ENCODE measurements at places on chromosomes 6 and 20. TPM values are rescaled to one million over a fixed set of nuclear protein-coding genes. Genes with fewer than 3 reads are reported as not detected.

DNA sequence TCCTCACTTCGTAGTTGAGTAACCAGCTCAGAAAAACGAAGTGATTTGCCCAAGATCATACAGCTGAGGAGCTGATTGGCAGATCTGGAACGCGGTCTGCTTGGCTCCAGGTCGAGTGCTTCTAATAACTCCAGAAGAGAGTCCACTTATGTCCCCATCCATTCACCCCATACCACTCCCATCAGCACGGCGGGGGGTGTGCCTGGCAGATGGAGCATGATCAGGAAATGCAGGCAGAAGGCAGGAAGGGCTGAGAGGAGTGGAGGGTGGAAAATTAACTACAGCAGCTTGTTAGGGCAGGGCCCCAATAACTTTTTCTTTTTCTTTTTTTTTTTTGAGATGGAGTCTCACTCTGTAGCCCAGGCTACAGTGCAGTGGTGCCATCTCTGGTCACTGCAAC, 15.0 kb downstream of the FITM2 start:
- no peak for DNase-seq

DNA sequence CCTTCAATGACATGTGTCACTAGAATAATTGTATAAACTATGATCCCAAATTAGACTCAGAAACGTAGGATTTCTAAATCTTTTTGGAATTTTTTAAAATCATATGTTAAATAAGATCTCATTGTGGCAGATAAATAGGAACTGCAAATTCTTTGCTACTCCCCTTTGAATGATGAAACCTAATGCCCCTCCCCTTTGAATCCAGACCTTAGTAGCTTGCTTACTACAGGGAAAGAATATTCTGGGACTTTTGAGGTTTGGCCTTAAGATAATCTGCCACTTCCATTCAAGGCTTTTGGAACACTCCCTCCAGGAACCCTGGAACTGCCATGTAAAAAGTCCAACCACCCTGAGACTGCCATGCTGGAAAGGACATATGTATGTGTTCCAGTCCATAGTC, 7.1 kb downstream of the TDP2 start:
- no peak for DNase-seq

- no peak for DNase-seq
Measured at GRCh38 chr20:54108326-54108642, 37.9 kb upstream of the BCAS1 start.

GRCh38 chr20:52150440-52151258, 40.9 kb downstream of the ZFP64 start:
- no peak for DNase-seq

GRCh38 chr6:13288969-13289391, 39.4 kb downstream of the TBC1D7 start:
- DNase-seq, result no peak

- no peak for DNase-seq
Measured at GRCh38 chr6:90820436-90820835, 233.6 kb upstream of the MAP3K7 start.

- peak; percentile 12 for DNase-seq
Measured at GRCh38 chr20:51318058-51318949, 224.2 kb downstream of the NFATC2 start.

GRCh38 chr6:132937466-132937906, 123.1 kb downstream of the RPS12 start:
- peak; percentile 6 for DNase-seq

- no peak for DNase-seq
Measured at GRCh38 chr20:23669327-23669726, 19.5 kb downstream of the CST4 start.

DNA sequence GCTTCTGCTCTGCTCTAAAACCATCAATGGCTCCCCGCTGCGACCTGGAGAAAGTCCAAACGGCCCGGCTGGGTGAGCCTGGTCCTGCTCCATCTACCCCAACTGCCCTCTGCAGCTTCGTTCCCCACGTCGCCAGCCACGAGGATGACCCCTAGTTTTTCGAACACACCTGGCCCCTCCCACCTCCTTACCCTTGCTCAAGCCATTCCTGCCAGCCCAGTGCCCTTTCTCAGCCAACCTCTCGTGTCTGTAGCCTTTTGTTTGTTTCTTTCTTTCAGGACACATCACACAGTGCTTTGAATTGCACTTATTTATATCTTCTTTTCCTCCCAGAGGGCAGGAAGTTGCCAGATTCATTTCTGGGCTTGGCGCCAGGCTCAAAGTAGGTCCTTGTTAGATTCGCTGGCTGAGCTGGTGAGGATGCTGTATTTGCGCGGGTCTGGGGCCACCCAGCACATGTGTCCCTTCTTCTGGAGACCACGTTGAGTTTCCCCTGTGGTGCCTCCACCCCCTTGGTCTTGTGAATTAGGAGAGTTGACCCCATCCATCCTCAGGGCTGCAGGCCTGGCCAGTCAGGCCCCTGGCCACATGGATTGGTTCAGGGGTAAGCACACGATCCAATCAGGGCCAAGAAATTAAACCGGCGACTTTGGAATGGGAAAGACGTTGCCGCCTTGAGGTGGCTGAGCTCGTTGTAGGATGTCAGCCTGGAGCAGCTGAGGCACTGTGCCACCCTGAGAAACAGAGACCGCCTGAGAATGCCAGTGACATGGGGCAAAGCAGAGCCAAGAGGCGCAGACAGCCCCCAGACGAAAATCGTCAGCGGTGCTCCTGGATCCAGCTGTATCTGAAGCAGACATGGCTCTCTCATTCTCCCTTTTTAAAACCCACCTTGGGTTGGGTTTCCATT, 156.0 kb downstream of the CEBPB start:
- DNase-seq, result no peak

DNA sequence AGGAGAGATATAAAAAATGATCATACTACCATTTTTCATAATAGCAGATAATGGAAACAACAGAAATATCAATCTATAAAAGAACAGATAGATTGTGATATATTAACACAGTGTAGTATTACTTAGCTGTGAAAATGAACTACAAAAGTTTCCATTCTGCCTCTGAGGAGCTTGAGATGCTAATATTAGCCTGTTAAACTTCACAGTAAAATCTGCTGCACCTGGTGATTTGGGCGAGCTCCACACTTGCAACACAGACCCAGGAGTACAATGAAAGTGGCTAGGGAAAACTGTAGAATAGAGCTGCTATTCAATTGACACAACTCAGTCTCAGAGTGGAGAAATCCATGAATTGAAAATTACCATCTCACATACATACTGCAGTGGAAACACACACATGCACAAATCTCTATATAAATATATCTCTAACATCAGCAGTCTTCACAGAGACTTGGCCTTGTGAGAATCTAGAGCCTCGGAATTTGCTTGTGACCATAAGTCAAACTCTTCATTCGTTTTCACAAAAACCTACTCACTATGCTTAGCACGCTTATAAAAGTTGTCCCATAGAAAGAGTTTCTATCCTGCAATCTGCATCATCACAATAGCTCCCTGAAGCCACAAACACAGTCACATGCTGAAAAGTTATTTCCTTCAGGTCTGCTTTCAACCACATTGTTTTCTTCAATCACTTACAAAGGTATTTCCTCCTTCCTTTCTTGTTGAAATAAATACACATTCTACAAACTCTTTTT, 133.0 kb downstream of the PAK5 start:
- no peak for DNase-seq

- no peak for DNase-seq
Measured at GRCh38 chr20:56808732-56809131, 179.6 kb downstream of the TFAP2C start.

GRCh38 chr6:34560366-34561226, 4.5 kb upstream of the SPDEF start:
- no peak for DNase-seq

- no peak for DNase-seq
Measured at GRCh38 chr6:109052852-109053251, 41.8 kb downstream of the SESN1 start.

DNA sequence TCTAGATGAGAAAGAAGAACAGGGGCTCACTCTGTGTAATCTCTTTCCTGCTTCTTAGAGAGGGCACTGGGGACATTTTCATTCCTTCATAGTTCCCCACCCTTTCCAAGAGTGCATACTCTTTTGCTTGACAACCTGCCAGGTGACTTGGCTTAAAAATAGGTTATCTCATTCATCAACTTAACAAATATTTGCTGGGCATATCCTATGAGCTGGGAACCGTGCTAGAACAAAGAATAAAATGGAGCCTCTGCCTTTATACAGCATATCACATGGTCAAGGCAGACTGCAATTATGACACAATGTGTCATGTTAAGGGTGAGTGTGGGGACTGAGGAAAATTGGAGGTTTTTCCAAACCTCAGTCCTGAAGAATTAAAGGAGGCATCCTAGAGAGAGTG, 209.8 kb upstream of the FOXA2 start:
- no peak for DNase-seq

- no peak for DNase-seq
Measured at GRCh38 chr6:32432050-32432450, 7.6 kb upstream of the HLA-DRA start.

DNA sequence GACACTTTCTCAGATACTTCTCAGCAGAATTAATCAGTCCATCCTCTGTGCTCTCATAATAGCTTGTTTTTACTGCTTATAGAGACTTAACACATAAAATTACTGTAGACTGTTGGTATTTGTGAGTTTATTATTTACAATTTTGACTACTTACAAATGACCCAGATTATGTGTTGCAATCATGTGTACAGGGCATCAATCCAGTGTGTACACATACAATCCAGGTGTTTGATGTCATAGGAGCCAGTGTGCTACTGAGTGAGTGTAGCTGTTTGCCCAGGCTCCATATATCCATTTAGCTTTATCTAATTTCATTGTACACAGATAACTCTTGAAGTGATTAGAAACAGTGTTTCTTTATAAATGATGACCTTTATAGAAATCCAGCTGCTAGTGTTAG, 31.3 kb downstream of the TRMT11 start:
- DNase-seq, result no peak

GRCh38 chr20:51945881-51946280, 143.6 kb upstream of the SALL4 start:
- DNase-seq, result no peak

DNA sequence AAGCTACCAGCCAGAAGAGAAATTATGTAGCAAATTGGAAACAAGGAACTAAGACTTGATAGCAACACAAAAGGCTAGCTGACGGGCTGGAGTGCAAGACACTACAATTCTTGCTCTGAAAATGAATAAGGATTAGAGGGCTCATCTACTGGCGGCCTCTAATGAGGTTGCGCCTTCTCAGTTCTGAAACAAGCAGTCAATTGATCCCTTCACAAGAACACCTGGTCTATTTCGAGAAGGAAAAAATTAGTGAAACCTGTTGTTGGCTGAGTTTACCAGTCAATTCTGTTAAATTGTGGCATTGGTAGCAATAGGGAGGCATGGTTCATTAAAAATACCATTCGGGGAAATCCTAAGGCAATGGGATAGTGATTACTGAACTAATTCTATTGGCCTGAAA, 74.8 kb upstream of the JARID2 start:
- DNase-seq, result no peak

DNA sequence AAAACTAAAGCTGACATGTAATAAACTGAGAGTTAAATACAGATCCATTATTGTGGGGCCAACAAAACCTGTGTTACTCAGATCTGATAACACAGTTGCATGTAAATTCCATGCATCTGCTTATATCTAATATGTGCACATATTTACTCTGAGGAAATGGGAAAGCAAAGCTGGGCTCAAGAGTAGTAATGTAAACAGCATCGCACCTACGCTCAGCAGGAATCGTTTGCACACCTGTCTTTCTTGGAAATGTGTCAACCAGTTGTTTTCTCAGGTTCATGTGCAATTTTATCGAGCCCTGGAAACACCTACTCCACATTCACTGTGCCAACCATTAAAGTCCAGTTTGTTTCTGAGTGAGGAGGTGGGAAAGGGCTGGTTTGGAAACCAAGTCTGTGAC, 80.3 kb upstream of the CNKSR3 start:
- no peak for DNase-seq

DNA sequence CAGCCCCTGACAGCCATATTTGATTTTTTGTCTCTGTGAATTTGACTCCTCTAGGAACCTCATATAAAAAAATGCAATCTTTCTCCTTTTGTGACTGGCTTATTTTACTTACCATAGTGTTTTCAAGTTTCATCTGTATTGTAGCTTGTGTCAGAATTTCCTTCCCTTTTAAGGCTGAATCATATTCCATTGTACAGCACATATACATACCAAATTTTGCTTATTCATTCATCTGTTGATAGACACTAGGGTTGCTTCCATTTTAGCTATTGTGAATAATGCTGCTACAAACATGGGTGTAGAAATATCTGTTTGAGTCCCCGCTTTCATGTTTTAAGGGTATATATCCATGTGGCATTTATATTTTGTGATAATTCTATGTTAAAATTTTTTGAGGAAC, 49.2 kb upstream of the RNF217 start:
- DNase-seq, result no peak

GRCh38 chr6:73817253-73817652, 121.2 kb downstream of the CD109 start:
- DNase-seq, result no peak

- DNase-seq, result no peak
Measured at GRCh38 chr6:150324044-150324443, 44.8 kb upstream of the IYD start.

The ETV7 gene
- 0.88 TPM for total RNA-seq

The NRSN1 gene
- total RNA-seq, result not detected

The GPSM3 gene
- total RNA-seq, result 82.5 TPM

The CST2 gene
- total RNA-seq, result not detected

The SIRPG gene
- 31.8 TPM for total RNA-seq

The PTP4A1 gene
- 80.0 TPM for total RNA-seq

The CNR1 gene
- total RNA-seq, result not detected

The EDN1 gene
- 0.36 TPM for total RNA-seq

The NTSR1 gene
- total RNA-seq, result not detected

The SMPD2 gene
- 18.5 TPM for total RNA-seq

The PTK7 gene
- 3.7 TPM for total RNA-seq

The FAM50B gene
- total RNA-seq, result 9.0 TPM

The SGK2 gene
- total RNA-seq, result 0.17 TPM

The HRH3 gene
- not detected for total RNA-seq

The MMP24OS gene
- 25.0 TPM for total RNA-seq

The F13A1 gene
- total RNA-seq, result not detected

The FHL5 gene
- not detected for total RNA-seq

The HNF4A gene
- not detected for total RNA-seq

The DLL1 gene
- total RNA-seq, result not detected

The MLN gene
- not detected for total RNA-seq

The HAO1 gene
- total RNA-seq, result not detected
